ENCODE measurements at places on chromosomes 2 and 18. TPM values are rescaled to one million over a fixed set of nuclear protein-coding genes. Genes with fewer than 3 reads are reported as not detected.

TCF23 gene
- not detected for total RNA-seq

REEP1 gene
- 4.1 TPM for total RNA-seq

ALPG gene
- not detected for total RNA-seq

CHRNG gene
- total RNA-seq: not detected

KCTD1 gene
- 22.6 TPM for total RNA-seq

ZNF397 gene
- total RNA-seq: 6.9 TPM

RAB27B gene
- 1.1 TPM for total RNA-seq

KCNS3 gene
- 6.2 TPM for total RNA-seq

APLF gene
- 1.4 TPM for total RNA-seq

ANKRD30B gene
- not detected for total RNA-seq

SCYGR6 gene
- not detected for total RNA-seq

TMEM37 gene
- total RNA-seq: not detected

LDLRAD4 gene
- total RNA-seq: 0.15 TPM

HOXD13 gene
- 20.7 TPM for total RNA-seq

FZD7 gene
- 12.0 TPM for total RNA-seq

DNA sequence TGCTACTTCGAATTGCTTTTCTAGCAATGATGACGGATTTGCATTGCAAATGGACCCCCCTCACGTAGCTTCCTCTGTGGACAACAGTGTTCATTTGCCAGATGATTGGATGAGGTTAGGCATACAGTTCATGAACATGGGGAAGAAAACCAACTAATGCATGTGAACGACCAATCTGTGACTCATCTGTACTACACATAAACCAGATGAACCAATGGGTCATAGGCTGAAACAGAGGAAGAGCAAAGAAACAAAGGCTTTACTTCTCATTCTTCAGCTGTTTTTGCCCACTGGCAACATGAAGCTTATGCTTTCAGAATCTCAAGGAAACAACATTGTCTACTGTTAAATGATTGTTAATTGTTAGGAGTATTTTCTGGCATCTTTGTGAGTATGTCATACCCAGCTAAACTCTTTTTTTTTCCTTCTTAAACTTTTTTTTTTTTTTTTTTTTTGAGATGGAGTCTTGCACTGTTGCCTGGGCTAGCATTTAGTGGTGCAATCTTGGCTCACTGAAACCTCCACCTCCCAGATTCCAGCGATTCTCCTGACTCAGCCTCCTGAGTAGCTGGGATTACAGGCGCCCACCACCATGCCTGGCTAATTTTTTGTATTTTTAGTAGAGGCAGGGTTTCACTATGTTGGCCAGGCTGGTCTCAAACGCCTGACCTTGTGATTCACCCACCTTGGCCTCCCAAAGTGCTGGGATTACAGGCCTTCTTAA is 35.5 kb downstream of the EFEMP1 start:
- DNase-seq: peak; percentile 77

DNA sequence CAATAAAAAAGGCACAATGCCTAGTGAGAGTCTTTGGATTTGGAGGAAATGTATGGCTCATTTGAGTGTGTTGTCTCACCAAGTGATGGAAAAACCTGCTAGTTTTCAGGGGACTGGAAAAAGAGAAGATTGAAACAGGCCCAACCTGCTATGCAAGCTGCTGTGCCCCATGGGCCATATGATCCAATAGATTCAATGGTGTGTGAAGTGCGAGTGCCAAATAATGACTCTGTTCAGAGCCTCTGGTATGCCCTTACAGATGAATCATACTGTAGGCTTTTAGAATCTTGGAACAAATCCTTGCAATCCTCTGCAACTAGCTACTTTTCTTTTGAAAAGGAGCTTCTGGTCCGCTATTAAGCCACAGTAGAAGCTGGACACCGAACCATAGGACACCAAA is 529.8 kb upstream of the CNTNAP5 start:
- DNase-seq: no peak

DNA sequence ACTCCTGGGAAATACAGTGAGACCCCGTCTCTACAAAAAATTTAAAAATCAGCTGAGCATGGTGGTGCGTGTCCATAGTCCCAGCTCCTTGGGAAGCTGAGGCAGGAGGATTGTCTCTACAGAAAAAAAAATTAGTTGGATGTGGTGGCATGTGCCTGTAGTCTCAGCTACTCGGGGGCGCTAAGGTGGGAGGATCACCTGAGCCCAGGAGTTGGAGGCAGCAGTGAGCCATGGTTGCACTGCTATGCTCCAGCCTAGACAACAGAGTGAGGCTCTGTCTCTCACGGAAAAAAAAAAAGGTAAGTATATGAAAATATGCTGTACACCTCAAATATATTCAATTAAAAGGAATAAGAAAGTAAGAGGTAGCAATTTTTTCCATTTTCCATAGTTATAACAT is 92.5 kb upstream of the TGIF1 start:
- no peak for DNase-seq

GRCh38 chr2:88211003-88211808 is 41.1 kb downstream of the THNSL2 start:
- no peak for DNase-seq

DNA sequence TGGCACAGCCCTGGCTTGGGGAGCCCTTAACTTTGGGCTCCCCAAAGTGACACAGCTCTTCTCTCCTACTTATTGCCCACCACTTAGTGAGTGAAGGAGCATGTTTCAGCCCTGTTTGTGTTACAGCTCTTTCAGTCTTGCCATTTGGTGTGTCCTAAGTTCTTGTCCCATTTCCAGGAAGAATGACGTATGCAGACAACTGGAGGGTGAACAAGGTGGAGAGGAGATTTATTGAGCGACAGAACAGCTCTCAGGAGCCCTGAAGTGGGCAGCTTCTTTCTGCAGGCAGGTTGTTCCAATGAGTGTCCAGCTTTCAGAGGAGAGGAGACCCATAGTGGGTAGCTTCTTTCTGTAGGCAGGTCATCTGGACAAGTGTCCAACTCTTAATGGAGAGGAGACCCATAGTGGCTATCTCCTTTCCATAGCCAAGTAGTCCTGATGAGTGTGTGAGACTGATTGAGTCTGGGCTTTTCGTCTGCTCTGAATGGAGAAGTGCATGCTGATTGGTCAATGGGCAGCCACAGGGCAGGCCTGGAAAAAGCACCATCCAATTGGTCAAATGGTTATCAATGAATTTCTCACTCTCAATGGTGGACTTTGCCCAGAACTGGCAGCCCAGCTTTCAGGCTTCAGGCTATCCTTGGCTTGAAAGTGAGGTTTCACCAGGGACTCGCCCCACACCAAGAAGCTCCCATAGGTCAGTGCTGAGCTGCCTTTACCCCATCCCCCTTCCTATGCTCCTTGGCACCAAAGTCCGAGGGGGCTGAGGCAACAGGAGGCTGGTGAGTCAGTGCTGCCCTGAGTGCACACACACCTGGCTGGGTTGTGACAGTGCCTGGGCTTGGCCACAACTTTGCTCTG is 688.2 kb downstream of the NYAP2 start:
- DNase-seq: no peak

DNA sequence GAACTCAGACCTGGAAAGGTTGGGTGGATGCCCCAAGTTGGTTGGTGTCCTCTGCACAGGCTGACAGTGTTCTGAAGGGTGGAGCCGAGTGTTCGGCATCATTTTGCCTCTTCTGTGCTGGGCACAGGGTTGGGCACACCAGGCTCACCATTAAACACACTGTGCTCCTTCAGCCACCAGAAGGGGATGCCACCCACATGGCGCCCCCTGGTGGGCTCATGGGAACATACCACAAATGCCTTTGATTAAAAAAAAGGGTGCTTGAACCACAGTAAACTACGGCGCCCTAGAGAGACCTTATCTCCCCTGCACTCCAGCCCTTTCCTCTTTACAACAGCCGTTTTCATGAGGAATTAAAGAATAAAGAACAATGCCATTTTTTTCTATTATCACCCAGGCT is 89.4 kb downstream of the CELF4 start:
- DNase-seq: peak; percentile 43

DNA sequence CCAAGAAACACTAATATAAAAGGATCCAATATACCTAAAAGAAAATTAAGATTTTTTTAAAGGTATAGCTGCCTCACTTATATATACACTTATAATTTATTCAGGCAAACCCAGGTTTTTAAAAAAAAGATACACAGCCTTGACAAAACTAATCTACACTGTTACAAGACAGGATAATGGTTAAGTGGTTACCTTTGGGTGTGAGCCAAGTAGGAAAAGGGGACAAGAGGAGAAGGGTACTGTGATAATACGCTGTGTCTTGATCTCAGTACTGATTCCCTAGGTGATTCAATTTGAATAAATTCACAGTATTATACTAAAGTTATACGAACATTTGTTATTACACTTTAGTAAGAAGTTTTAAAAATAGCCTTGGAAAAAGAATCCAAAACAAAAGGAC is 30.6 kb downstream of the KLHL41 start:
- no peak for DNase-seq

DNA sequence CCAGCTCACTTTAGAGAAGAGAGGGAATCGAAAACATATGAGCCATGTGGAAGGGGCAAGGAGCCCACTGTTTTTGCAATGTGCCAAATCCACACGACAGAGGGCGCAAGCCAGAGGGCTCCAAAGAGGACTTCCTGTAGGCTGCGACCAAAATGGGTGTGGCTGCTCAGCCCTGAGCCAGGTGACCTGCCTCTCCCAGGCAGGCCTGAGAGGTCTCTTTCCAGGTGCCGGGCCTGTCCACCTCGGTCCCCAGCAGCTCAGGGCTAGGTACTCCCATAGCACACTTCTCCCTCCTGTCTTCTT is 153.8 kb downstream of the TTC32 start:
- no peak for DNase-seq

GRCh38 chr18:8721716-8722115 is 16.4 kb downstream of the MTCL1 start:
- peak; percentile 50 for DNase-seq

- peak; percentile 11 for DNase-seq
Measured at GRCh38 chr2:164764996-164765395, 76.6 kb downstream of the COBLL1 start.

DNA sequence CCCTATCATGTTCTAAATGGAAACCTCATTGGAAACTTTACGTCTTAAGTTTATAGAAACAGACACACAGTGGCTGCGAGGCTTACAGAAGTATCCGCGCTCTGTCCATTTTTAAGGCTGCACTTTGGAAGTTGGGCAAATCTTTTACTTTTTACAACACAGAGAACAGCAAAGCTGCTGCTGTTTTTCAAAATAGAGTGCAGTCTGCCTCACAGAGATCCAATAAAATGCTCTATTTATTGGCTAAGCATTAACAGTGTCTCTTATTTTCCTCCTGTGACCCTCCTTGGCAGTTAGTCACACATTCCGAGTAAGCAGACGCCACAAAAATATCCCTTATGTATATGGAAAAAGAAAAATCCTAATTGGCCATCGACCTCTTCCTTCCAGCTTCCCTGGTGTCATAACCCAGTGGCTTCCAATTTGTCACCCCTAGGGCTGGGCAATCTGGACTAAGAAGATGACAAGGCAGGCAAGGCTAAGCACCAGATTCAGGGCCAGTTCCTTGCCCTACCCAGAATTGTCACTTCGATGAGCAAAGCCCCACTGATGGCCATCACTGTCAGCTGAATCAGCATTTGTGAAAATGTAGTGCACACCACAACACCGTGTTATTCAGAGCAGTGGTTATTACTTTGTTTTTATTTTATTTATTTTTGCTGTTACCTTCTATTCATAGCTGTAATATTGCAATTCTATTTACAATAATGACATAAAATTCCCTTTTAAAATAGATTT is 47.7 kb upstream of the MEIS1 start:
- no peak for DNase-seq

GRCh38 chr2:191526536-191526935 is 151.4 kb upstream of the NABP1 start:
- DNase-seq: no peak

GRCh38 chr2:234355808-234356365 is 141.0 kb downstream of the ARL4C start:
- DNase-seq: no peak

DNA sequence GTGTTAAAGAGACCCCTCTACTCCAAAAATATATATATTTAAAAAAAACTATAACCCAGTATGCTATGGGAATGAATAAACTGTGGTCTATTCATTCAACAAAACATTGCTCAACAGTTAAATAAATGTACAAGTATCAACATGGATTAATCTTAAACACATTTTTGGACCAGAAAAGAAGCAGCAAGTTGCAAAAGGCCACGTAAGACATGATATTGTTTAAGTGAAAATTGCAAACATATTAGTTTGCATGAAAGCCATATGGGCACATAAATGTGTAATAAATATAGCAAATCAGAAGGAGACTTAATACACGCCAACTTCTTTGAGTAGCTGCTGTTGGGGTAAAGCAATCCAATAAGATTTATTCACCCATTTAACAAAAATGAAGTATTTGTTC is 321.5 kb downstream of the FBXO15 start:
- no peak for DNase-seq

- no peak for DNase-seq
Measured at GRCh38 chr2:129437725-129438124, 541.7 kb upstream of the RAB6C start.

DNA sequence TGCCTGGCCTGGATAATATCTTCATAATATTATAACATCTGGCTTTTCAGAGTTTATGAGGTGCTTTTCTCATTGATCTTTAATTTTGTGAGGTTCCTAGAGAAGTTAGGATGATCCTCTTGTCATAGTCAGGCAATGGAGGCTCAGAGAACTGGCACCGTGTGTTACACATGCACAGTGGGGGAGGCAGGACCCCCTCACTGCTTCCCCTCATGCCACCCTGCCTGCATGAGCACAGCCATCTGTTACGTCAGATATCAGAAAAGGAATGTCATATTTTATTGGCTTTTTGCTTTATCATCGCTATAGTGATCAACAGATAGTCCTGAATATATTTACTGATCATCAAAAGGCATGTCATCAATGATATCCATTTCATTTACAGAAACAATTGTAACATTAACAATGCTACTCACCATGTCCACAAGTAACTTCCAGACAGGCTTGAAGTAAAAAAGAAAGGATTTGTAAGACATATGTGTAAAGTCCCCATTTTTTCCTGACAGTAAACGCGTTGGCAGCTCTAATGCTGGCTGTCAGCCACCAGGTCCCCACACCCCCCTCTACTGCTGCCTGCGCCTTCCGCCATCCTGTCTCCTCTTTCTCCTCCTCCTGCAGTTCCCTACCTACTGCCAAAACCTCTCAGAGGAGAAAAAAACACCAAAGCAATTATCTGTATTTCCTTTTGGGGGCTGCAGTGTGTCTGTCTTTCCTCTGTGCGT is 18.8 kb downstream of the ENOSF1 start:
- no peak for DNase-seq

DNA sequence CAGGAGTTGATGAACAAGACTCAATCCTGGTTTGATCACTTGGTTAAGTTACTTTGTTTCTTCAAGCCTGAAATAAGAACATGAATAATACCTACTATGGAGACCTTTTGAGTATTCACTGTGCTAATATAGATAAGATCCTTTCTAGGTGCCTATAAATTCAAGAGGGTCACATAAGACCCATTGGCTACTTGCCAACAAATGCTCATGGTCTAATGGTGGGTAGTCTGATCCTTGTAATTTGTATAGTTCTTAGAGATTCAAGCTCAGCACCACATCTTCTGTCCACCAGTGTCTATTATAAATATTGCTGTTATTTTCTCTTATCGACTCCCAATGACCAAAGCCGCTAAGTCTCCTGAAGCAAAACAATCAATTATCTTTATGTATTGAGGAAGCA is 27.4 kb upstream of the ACSL3 start:
- no peak for DNase-seq

All from Daoy (cell line).